ENCODE measurements at places on chromosomes 2 and 18. TPM values are rescaled to one million over a fixed set of nuclear protein-coding genes. Genes with fewer than 3 reads are reported as not detected.

Gene PARD3B
- 17.0 TPM for total RNA-seq

Gene ATOH8
- total RNA-seq: 29.5 TPM

Gene KLF7
- total RNA-seq: 5.3 TPM

Gene FAM237A
- not detected for total RNA-seq

Gene SERPINB10
- not detected for total RNA-seq

Gene POTEC
- not detected for total RNA-seq

Gene XDH
- 0.17 TPM for total RNA-seq

Gene UGT1A3
- not detected for total RNA-seq

Gene ACMSD
- not detected for total RNA-seq

Gene GLI2
- 4.0 TPM for total RNA-seq

Gene IER3IP1
- total RNA-seq: 41.5 TPM

Gene CCDC68
- total RNA-seq: under 0.01 TPM

Gene AQP12B
- not detected for total RNA-seq

Gene CPLX4
- total RNA-seq: not detected

Gene GPR17
- total RNA-seq: not detected

Gene IL1RL1
- 0.17 TPM for total RNA-seq

Gene INPP5D
- total RNA-seq: 1.3 TPM

Measured in bronchial smooth muscle cell (primary cell).